NCI-H2107 (cell line): ENCODE measurements at places on chromosomes 3 and 15.

GRCh38 chr3:63706321-63707085, 54.0 kb downstream of the SNTN start:
- no peak for DNase-seq

- DNase-seq, result no peak
Observed at GRCh38 chr3:17115186-17115585, 230.4 kb downstream of the PLCL2 start.

DNA sequence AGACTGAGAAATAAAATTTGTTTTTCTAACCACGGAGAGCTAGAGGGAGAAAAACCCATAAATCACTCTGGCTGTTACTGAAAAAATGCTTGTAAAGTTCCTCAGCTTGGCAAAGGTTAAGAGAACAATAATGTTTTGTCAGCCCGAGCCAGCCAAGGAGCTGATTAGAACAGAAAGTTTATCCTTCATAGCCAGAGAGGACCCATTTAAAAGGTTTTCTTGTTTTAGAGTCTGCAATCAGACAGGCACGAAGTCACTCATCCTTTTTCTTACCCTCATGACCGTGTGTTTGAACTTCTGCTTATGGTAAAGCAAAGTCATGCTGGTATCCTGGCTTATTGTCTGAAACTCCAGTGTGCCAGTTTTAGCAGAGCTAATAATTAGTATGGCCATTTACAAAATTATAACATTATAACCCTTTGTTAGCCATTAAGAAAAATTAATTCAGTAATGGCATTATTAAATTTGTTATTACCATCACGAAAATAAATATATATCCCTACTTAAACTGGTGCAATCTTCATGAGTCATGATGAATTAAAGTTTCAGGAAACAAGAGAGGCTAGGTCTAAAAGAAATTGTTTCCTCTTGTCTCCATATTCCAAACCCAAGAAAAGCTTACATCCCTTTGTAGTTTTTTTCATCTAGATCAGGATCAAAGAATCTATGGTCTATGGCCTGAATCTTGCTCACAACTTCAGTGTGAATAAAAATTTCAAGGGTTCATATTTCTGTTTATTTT, 13.5 kb upstream of the STXBP5L start:
- DNase-seq, result no peak

DNA sequence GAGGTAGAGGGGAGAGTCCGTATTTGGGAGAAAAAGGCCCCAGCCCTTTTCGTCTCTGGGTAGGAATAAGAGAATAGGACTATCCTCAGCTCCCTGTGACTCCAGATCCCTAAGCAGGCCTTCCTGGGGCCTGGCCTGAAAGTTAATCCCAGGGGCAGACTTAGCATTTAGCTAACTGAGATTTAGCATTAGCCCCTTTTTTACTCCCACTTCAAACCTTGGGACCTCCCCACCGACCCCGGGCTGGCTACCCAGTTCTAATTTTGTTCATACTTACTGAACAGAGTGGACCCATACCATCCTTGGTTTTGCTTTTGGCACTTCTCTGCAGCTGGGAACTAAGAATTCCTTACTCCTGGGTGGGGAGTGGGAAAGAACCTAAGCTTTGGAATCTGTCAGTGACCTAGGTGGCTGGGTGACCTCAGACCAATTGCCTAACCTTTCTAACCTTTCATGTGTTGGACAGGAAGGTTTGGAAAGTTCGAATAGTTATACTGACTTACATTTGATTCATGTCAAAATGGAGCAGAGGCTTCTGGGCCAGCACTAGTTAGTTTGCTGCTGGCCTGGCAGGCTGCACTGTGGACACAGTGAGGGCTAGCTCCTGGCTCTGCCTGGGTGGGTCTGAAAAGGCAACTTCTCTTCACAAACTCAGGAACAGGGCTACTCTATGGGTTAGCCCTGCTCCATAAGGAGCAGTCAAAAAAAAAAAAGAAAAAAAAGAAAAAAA, 11.6 kb downstream of the TTC21A start:
- no peak for DNase-seq

DNA sequence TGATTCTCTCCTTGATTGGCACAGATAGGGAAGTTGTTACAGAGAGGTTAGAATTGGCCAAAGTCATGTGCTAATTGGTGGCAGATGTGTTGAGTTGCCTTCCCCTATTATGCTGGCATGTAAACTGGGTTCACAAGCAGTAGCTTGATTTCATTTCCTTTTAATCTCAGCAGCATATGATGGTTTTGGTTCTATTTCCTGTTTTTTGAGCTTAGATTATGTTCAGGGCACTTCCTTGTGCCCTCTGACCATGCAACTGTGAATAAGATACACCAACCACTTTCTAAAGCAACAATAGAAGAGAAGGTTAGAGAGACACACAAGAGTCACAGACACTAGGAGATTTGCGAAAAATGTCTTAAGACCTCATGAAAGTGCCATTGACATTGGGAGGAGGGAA, 16.5 kb downstream of the HPS3 start:
- DNase-seq, result no peak

DNA sequence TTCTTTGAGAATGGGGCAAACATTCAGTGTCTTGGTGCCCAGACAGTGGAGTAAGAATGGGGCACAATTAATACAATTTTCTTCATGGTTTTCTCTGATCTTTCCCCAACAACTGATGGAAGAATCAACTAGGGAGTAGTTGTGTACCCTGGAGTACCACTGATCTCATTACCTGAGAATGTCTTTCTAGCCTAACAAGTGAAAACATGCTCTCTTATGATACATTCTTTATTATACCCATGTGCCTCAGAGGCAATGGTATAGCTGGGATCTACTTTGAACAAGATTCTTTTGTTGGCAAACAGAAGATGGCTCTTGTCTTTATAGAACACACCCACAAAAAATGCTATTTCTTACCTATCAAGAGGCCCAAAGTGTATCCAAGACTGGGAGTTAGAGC, 250.6 kb upstream of the CMC1 start:
- no peak for DNase-seq

DNA sequence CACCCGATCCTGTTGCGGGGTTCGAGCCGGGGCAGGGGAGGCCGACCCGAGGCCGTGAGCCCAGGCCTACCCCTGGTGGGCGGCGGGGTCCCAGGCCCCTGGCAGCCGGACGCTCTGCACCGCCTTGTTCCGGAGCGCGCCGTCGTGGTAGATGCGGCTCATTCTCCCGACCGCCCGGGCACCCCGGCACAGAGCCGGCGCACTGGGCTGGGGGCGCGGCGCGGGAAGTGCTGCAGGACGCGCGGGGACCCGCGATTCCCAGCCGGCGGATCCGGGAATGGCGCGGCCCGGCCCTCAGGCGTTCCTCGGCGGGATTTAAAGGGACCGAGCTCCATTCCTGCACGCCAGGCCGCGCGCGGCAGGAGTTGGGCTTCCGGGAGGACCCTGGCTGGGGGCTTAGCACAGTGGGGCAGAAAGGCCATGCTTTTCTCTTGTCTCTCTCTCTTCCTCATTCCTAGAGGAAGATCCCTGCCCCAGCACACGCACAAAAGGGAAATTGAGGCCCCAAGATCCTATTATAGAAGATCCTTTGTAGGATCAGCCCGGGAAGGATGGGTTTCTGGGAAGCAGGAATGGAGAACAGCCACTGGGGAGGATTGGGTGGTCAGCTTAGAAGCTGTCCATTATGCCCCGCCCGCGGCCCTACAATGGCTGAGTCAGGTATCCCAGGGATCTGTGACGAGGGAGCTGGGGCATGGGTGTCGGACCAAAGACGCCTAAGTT, at the start of gene ARPIN:
TSS of gene ARPIN (minus strand) at position 279 of the 723 bp plus-strand sequence. CDS start at position 162, 117 bp downstream.
- DNase-seq, result no peak

DNA sequence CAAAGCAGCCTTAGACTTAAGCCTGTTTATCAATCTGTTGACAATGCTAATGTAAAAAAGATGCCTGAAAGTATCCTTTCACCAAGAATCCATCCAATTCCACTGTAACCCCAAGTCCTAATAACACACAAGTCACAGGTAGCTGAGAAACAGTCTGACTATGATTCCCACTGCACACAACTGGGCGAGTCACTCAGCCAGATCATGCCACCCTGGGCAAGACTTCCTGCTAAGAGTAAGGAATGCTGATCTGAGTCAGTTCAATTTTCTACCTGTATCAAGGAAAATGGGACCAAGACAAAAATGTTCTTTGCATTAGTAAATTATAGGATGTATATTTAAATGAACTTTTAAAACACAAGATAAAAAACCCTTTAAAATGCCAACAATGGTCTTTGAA, 33.3 kb downstream of the NPTN start:
- no peak for DNase-seq
